ENCODE measurements at places on chromosomes 4 and X.

DNA sequence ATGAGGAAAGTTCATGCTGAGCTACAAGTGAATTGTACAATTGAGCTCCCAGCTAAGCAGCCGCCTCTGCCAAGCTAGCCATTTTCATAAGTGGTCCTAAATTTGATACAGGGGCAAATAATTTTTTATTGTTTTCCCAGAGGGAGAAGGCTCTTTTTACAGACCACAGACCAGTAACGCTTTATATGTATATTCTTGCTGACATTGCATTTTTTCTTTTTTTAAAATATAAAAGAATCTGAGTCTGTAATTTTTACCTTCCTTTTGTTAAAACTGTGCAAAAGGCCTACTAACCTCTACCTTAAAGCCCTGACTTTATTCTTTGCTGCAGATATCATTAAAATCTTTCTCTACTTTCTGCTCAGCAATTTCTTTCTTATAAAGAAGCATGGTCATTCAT lies 501.2 kb upstream of the INTU start:
- DNase-seq, result no peak

DNA sequence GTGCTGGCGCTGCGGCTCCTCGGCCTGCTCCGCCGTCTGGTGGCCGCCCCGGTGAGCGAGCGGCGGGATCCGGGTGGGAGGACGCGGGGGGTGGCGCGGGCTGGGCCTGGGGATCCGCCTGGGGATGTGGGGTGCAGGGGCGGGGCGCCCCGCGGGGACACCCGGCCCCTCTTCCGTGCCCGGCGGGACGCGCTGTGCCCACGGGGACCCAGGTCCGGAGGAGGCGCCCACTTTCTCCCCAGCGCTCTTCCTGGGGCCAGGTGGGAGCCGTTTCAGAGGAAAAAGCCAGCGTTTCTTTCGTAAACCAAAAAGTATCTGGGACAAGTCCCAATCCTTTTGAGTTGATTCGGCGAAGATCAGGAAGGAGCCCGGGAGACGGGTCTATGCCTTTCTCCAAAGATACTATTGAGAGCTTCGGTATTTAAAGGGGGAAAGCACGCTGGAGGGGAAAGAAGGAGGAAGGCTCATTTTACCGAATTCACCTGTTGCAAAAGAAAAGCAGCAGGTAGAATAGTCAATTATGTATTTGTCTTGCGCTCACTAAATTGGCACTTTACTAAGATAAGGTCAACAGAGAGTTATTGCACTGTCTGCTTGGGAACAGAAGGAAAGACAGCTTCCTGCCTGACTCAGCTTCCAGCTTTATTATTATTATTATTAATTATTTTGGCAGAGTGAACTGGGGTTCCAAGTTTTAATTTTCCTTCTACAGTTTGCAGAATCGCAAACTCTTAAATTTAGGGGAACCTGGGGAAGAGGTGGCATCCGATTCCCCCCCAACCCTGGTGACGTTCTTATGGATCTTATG lies 81.5 kb upstream of the CD99 start:
- no peak for DNase-seq

DNA sequence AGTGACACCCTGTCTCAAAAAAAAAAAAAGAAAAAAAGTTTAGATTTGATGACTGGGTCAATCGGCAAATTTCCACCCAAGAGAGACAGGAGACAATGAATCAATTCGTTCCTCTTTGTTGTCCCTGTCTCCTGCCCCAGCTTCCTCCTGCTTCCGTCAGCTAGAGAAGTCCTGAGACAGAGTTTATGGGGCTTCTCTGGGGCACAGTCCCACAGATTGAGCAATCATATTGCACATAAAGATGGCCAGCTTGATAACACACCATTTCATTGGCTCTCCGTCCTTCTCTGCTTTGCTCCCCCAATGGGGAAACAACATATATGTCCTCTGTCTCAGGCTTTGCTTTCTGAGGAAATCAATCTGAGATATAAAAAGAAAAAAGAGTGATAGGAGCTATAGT lies 78.4 kb upstream of the FUNDC1 start:
- no peak for DNase-seq

- DNase-seq, result no peak
These were observed 48.1 kb upstream of the S100G start for GRCh38 chrX:16601885-16602284.

DNA sequence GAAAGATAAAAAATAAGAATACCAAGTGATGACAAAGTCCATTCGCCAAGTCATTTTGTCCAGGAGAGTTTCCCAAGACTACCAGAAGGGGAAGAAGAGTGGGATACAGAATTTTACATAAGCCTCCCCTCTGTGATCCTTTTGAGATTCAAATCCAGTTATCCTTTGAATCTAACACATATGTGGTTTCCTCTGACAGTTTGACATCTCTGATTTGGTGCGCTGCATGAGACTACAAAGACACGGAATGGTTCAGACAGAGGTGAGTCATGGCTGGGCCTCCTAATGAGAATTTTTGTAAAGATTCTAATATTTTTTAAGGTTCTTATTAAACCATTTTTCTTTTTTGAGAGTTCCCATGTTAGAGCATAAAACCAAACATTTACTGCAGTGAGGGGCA lies 38.3 kb downstream of the SLC10A6 start:
- no peak for DNase-seq

GRCh38 chrX:111445485-111445884 lies 33.5 kb upstream of the DCX start:
- no peak for DNase-seq

- no peak for DNase-seq
These were observed at the start of gene F11 for GRCh38 chr4:186265683-186266652. Gene F11, plus strand, starts transcription at chr4:186266189. Its CDS starts 948 bp downstream, at chr4:186267137.

GRCh38 chrX:54063361-54063760 lies 19.1 kb upstream of the PHF8 start:
- DNase-seq, result no peak
